Suprapubic skin (tissue), 4 donors: ENCODE measurements at places on chromosomes 3 and 15.

GRCh38 chr3:188049606-188050530 is 104.1 kb upstream of the LPP start:
- DNase-seq = no peak

GRCh38 chr3:63970631-63971475 is 52.4 kb downstream of the PSMD6 start:
- DNase-seq = no peak

GRCh38 chr3:8239718-8240695 is 261.6 kb upstream of the LMCD1 start:
- DNase-seq = no peak

DNA sequence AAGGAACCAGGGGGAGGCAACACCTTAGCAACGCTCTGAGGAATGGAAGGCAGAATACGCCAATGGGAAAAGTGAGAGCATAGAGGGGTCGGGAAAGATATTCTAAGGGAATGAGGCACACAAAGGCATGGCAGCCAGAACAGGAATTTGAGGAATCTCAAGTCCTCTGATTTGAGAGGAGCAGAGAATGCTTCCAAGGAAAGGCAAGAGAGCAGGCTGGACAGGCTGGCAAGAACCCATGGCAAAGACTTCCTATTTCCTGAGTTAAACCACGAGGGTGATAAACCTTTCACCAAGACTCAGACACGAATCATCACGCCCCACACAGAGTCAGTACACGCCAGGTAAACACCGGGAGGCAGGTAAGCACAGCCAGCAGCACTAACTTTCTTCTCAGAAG is 109.8 kb downstream of the IGF2BP2 start:
- no peak for DNase-seq

- no peak for DNase-seq
Observed at GRCh38 chr15:90340345-90340744, 11.7 kb upstream of the ZNF774 start.

- no peak for DNase-seq
Observed at GRCh38 chr15:34436956-34437442, 609 bp downstream of the GOLGA8A start.

GRCh38 chr3:170560296-170560695 is 25.6 kb downstream of the SLC7A14 start:
- DNase-seq = no peak

DNA sequence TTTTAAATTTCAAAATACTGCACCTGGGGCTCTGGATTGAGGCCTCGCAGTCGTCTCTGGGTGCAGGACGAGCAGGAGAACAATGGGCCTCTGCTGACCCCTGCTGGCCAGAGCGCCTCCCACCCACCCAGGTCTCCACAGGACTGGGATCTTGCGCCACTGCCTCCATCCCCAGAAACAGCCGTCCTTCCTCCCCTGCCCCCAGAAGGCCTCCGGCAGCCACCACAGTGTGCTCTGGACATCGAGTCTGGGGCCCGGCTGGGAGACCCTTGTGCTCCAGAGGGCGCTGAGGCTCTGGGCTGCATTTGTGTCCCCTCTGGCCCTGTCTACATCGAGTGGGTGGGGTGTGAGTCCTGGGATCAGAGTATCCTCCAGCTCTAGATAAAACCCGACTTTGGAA is 6.7 kb upstream of the ACSBG1 start:
- DNase-seq = peak; percentile 90

DNA sequence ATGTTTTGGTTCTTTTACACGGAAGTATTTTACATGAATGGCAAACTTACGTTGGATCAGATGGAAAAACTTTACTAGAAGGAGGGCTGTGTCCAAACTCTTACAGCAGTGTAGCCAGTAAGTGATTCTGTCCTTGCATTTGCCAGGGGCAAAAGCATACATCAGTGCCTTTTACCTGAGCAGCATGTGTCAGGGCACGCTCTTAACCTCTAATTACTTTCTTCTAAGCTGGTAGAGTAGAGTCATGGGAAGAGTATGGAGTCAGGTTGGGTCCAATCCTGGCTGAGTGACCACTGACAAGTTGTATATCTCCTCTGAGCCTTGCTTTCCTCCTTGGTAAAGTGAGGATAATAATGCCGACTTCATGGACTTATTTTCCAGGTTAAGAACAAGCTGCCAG is 47.1 kb downstream of the RYR3 start:
- DNase-seq = no peak

GRCh38 chr3:50147016-50147415 is 8.1 kb upstream of the SEMA3F start:
- DNase-seq = no peak

GRCh38 chr3:50202353-50203112 is 2.5 kb upstream of the SLC38A3 start:
- no peak for DNase-seq

GRCh38 chr3:106619-107018 is 89.9 kb upstream of the CHL1 start:
- DNase-seq = no peak

GRCh38 chr3:188584958-188585689 is 431.2 kb downstream of the LPP start:
- no peak for DNase-seq

GRCh38 chr15:69595009-69595791 is 142.6 kb downstream of the RPLP1 start:
- no peak for DNase-seq

GRCh38 chr3:13569641-13570390 is 20.9 kb downstream of the FBLN2 start:
- DNase-seq = no peak

DNA sequence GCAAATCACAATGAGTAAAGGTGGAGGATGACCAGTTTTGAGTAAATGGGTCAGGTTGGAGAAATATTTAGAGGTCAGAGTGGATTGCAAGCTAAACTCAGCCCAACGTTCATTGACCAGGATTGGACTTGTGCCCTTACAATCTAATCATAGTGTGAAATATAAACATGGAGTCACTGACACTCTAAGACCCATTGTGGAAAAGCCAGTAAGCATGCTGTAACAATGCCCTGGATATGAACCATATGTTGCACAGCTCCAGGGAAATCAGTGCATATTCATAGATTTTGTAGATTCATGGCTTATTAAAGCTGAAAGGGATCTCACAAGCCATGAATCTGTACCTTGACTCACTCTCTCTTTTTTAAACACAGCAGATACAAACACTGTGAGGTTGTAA is 660.2 kb upstream of the LMCD1 start:
- no peak for DNase-seq

DNA sequence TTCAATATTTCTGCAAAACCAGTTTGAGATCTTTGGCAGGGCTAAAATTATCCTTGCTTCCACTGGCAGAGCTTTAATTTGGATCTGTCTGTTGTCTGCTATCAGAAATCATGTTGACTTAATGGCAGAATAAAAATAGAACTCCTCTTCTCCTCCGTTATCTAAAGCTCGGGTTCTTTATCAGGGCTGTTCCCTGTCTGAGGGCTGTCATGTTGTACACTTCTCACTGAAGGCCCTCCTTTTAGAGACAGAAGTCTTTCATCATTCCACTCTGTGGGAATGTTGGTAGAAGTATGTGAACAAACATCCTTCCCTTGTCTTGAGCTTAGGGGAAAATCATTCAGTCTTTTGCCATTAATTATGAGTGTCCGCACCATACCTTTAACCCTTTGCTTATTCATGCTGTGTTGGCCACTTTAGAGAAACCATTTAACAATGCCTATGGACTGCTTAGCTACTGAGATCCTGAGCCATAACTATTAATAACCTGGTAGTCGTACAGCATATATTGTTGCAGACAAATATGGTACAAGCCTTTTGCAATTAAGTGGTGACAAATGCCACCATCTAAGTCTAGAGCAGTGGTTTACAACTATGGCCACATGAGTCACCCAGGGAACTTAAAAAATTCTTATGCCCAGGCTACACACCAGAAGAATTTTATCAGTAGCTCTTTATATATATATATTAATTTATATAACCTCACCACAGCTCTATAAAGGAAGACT is 226.0 kb upstream of the TPM1 start:
- no peak for DNase-seq

- DNase-seq = no peak
Observed at GRCh38 chr3:159146392-159146791, 344.5 kb downstream of the MFSD1 start.
